ENCODE measurements at places on chromosomes 5 and 9.

- DNase-seq = no peak
Measured at GRCh38 chr9:115171921-115172388, 54.0 kb upstream of the TNC start.

DNA sequence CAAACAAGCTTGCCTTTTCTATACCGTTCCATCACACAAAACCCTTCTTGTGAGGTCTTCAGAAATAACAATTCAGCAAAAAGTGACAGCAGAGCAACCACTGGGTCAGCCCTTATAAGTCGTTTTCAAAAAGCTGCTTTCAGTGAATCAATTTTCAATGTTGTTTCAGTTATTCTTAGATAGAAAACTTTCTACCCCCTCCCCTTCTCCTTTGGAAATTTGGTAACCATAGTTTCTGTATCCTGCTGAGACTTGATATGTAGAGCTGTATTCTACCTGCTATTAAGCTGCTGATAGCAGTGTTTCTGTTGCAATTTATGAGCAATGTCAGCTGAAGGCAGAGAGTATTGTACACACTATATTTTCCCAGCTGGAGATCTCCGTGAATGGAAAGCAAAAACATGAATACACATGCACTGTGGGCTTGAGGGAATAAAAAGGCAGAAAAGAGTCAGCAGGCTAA lies 75.7 kb downstream of the ZNF608 start:
- DNase-seq = no peak

GRCh38 chr9:98580956-98581355 lies 127.8 kb downstream of the GABBR2 start:
- no peak for DNase-seq

GRCh38 chr9:99013550-99013949 lies 69.8 kb downstream of the COL15A1 start:
- no peak for DNase-seq

DNA sequence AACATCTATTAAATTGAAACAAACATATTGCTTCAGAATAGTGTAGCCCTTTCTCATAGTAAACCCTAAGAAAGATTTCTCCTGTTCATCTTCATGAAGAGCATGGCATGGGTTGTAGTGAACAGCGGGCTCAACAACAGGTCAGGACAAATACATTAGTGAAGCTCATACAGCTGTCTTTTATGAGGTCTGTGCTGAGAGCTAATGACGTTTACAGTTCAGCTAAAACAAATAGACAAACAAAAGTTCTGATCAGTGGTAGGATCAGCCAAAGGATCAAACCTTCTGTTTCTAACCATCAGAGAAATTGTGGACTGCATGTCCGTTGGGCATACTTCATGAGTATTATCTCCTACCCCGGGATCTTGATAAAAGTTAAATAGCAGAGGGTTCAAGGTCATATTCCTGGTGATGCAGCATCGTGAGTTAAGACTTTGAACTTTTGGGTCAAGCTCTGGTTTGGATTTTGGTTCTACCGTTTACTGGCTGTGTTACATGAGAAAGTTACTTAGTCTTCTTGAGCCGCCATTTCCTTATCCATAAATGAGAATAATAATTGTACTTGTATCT lies 37.9 kb downstream of the ACO1 start:
- no peak for DNase-seq

GRCh38 chr5:172496671-172497371 lies 42.5 kb upstream of the SH3PXD2B start:
- DNase-seq = peak; percentile 57

- peak; percentile 15 for DNase-seq
Measured at GRCh38 chr5:131379723-131380122, 115.9 kb downstream of the CDC42SE2 start.

DNA sequence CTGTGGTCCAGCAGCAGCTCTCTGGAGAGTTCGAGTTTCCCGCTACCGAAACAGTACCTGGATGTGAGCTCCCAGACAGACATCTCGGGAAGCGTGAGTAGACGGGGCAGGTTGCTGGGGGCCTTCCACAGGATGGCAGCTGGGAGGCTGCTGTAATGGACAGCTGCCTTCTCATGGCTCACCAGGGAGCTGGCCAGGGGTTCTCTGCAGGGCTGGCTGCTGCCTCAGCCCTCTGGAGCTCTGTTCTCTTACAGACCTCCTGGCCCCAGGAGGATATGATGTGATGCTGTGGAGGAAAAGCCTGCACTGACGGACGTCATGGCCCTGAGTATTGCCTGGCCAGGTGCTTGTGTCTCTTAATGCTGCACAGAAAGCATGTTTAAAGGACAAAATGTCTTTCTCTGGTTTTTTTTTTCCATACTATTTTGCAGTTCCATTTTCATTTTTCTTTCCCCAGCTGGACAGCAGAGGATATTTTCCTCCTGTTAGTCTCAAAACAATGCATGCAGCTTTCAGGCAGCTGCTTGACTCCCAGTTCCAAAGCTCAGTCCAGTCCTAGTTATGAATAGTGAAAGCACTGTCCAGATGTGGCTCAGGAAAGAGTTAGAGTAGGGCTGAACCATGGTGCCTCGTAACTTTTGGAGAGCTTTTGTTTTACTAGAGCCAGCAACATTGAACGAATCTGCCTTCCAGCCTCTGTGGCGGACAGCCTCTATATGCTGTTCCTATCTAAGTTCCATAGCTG lies 77.5 kb upstream of the RARS1 start:
- peak; percentile 40 for DNase-seq

GRCh38 chr9:81191222-81191621 lies 498.1 kb downstream of the TLE1 start:
- DNase-seq = no peak

DNA sequence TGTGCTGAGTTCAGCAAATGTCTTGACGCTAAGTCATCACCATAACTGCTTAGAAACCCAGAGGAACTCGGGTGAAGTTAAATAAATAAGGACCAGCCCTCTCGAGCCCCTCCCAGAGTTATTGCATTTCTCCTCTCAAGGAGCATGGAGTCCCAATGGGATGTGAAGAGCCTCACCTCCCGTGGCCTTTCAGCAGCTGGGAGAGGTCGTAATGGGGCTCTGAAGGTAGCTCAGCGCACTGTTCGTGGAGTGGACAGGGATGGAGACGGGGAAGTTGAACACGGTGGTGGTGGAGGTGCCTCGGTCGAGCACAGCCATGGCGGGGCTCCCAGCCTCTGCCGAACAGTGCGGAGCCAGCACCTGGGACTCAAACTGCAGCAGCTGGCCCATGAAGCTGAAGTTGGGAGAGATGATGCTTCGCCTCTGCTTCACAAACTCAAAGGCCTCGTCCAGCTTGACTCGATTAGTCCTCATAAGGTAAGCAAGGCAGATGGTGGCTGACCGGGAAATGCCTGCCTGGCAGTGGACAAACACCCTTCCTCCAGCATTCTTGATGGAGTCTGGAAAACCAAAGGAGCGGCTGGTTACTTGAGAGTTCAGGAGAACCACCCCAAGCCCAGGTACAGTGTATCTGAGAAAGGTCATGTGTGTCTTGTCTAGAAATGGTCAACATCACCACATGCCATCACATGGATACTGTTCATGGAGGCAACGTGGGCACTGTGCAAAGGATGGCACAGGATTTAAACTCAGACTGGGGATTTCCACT lies 2.2 kb downstream of the DUSP1 start:
- no peak for DNase-seq

- peak; percentile 28 for DNase-seq
Measured at GRCh38 chr9:93684806-93685543, 108.6 kb downstream of the PHF2 start.

DNA sequence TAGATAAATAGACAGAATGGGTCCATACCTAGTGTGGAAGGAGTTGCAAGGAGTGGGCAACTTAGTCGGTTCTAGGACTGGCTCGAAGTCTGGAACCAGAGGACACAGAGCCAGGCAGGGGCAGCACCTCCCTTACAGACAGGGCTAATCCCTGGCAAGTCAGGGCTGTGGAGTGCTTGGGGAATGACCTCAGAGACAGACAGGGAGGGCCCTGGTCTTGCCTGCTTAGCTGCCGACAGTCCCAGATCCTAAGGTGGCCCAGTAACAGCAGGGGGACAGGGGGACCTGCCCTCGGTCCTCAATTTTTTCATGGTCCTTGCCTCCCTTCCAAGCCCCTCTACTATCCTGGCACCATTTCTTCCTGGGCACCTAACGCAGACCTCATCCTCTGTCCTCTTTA lies 222.4 kb upstream of the TNC start:
- DNase-seq = peak; percentile 9

DNA sequence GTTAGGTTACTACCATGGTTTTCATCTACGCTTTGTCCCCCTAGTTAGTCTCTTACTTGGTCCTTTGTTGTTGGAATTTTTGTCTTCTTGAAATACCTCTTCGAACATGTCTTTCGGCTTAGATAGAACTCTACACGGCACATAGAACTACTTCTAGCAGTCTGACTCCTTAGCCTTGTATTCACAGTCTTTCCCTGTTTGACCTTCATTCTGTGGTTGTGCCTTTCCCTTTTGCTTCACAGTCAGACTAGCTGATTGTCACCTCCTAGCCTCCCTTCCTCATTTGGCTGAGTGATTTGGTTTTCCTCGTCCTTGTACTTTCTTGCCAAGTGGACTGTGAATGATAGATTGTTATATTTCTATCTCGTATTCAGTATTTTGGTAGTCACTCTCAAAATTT lies 10.7 kb downstream of the SMAD5 start:
- no peak for DNase-seq

GRCh38 chr9:14321517-14322130 lies 7.7 kb upstream of the NFIB start:
- no peak for DNase-seq

GRCh38 chr9:37942621-37943344 lies 38.9 kb upstream of the SLC25A51 start:
- no peak for DNase-seq

- no peak for DNase-seq
Measured at GRCh38 chr5:107814183-107814827, 143.6 kb upstream of the EFNA5 start.

GRCh38 chr5:178793151-178793550 lies 62.7 kb upstream of the ZNF354A start:
- no peak for DNase-seq

DNA sequence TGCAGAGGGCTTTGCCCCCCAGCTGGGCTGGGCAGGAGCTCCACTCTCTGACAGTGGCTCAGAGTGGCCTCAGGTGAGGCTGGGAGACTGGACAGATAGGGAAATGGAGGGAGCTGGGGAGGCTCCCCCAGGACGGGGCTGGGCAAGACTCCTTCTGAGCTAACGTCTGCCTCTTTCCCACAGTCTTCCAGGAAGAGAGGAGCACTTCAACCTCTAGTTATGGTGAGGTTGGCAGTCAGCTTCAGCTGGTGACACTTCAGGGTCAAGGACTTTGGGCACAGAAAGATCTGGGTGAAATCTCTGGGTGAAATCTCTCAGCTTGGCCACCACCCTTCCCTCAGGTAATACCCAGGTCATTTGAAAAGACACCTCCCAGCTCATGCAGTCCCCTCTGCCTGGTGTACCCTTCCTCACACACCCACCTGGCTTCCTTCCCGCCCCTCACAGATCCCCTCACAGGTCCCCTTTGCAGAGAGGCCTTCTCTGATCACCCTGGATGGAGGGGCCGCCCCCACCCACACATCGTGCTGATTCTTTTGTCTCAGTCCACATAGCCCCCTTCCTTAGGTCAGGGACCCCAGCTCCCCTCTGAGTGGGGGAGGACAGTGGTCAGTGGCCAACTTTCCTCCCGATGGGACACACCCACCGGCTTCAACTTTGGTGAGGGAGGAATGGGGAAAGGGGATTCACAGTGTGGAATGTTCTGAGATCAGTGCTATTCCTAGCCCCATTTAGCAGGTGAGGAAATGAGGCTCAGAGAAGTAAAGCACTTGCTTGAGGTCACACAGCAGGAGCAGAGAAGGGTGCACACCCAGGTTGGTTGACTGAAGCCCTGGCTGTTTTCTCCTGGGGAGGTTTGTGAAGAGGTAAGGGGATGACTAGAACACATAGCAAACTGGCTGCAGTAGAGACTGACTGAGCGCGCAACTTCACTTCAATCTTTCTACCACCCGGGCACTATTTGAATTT lies 15.8 kb upstream of the NEURL1B start:
- DNase-seq = no peak

- peak; percentile 25 for DNase-seq
Measured at GRCh38 chr5:120528609-120529008, 64.5 kb downstream of the PRR16 start.

Data from AG20443 (cell line).